ENCODE measurements at places on chromosomes 1 and 21.

GRCh38 chr1:183676586-183677189, 23.6 kb upstream of the APOBEC4 start:
- DNase-seq, result no peak

- no peak for DNase-seq
Measured at GRCh38 chr1:161827786-161828185, 61.7 kb downstream of the ATF6 start.

DNA sequence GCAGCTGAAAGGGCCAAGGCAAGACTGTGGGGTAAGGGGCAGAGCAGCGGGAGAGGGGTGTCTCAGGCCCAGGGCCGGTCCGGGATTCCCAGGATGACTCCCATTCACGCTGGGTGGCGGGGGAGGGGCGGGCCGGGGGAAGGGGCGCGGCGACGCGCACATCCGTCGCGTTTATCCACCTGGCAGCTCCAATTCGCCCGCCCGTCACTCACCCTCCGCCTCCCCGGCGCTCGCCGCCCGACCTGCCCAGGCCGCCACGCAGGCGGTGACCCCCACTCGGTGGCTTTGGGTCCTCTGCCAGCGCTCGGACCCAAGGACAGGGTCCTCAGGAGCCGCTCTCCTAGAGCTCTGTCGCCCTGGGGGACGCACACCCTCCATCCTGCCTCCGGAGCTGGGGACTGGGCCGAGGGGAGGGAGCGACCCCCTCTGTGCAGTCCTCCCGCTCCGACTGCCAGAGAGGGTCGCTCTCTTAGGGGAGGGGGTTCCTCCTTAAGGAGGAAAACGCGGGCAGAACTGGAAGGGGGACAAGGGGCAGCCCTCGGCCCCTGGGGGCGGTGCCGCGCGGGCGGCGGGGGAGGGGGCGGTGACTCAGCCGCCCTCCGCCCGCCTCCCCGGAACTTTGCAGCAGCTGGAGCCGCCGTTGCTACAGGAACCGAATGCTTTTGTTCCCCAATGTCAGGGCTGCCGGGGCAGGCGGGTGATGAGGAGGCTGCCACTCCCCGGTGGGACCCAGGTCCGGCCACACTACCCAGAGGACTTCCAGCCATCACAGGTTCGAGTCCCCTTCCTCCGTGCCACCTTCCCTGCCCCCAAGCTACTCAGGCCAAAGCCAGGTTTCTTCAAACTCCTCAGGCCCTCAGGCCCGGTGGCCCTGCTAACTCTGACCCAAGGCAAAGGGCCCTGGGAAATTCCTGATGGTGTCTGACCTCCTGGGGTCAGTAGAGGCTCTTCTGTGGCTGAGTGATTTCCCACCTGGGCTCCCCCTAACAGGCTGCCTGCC, 3.4 kb downstream of the ADGRB2 start:
- peak; percentile 71 for DNase-seq

GRCh38 chr1:173148971-173149370, 58.2 kb downstream of the TNFSF4 start:
- DNase-seq, result no peak

DNA sequence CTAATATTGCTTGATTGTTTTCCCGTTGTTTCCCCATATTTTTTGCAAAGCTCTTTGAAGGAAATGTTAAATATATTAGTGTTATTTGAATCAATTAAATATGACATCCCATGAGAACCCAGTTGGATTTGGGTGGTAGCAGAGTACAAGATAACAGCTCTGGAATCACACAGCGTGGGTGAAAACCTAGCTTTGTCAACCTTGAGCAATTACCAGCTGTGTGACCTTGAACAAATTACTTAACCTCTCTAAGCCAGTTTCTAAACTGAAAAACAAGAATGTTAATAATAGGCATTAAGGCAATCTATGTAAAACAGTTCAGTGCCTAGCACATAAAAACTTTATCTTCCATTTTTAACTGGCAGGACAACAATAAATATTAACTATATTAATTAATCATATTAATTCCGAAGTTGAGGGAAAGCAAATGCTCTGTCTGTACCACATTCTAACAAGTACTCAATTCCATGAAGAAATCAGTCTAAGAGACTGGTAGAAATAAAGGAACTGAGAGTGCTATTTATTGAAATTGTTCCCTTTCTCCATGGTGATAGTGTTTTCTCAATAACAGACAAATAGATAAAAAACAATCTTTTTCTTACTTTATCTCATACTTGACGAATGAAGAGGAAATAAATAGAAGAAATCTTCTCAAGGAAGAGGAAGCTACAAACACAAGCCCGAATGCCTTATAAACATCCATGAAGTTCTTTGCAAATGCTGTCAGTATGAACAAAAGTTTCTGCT, 27.0 kb downstream of the DNASE2B start:
- no peak for DNase-seq

DNA sequence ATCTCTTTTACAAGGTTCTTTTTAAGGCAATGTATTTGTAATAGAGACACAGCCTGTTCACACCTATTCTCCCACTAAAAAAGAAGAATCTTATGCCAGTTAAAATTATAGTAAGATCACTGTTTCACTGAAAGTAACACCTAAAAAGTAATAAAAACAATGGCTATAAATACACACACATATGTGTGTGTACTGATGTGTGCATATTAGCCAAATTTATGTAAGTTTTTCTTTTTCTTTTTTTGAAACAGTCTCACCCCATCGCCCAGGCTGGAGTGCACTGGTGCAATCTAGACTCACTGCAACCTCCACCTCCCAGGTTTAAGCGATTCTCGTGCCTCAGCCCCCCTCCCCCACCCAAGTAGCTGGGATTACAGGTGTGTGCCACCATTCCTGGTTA, 56.8 kb upstream of the SLC30A10 start:
- no peak for DNase-seq

DNA sequence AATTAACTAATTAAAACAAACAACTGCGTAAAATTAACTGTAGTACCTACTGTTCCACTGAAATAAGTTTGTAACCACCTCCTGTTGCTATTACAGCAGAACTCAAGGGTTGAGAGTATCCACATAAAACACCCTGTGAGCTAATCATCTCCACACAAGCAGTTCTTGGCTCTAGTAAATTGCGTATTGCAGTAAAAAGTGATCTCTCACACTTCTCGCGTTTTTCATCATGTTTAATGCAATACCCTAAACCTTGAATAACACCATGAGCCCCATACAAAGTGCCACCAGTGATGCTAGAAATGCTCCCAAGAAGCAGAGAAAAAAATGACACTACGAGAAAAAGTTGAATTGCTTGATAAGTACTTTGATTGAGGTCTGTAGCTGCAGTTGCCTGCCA, 29.3 kb upstream of the CEP350 start:
- DNase-seq, result no peak

All from activated CD8-positive, alpha-beta memory T cell treated with anti-CD3 and anti-CD28 coated beads, Interleukin-2, amount 50 U/mL, for 4 hours (primary cell).